Left colon (tissue), 2 donors: ENCODE measurements at places on chromosomes 7 and 10. TPM values are rescaled to one million over a fixed set of nuclear protein-coding genes. Genes with fewer than 3 reads are reported as not detected.

- DNase-seq: no peak
Observed at GRCh38 chr7:116710764-116711452, 38.9 kb downstream of the MET start.

DNA sequence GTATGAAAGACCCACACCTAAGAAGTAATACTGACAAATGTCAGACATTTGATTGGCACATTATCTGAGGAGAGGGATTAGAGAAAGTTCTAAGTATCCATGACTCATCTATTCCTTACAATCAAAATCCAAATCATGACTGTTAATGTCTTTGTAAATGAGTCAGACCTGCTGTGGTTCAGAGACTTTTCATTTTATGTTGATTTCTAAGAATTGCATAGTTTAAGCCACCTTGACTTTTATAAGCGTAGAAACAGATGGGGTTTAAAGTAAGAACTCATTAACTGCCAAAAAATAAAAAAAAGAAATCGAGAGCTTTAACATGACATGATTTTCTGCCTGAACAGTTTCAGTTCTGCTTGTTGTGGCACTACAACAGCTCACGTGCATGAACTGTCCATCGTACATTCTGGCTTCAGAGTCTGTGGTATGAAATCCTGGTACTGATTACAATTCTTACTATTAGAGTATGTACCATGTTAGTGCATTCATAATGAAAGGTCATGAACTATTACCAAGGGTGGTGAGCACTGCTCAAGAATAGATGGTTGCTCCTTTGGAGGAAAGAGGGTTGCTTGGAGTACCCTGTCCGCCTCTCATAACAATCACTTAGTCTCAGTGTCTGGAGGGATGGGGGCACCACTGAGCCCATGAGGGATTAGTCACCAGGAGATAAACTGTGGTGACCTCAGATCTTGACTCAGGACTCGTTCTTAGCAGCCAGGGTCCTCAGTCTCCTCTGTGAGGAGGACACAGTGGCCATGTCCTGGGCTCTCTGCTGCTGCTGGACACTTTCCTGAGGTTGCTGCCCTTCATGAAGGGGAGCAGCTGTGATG lies 42.2 kb downstream of the ACSM6 start:
- no peak for DNase-seq

DNA sequence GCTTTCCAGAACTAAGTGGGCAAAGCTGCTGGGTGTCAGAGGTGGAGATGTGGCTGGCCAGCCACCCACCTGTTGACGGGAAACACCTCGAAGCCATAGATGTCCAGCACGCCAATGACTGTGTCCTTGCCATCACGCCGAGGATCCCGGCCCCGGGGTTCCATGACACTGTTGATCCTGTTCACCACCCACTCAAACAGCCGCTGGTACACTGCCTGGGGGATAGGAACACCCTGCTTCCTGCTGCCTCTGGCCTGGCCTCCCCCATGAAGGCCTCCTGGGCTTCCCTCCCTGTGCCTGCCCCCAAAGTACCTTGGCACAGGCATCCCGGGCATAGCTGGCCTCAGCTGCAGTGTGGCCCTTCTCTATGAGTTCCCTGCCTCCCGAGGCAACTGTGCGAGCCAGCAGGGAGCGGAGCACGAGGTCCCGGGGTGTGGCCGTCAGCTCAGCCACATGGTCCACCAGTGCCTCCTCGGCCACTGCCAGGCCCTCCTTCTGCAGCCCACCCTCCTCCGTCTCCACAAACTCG lies 8.2 kb downstream of the MYO1G start:
- no peak for DNase-seq

- no peak for DNase-seq
Observed at GRCh38 chr7:124618871-124619270, 146.7 kb downstream of the GPR37 start.

DNA sequence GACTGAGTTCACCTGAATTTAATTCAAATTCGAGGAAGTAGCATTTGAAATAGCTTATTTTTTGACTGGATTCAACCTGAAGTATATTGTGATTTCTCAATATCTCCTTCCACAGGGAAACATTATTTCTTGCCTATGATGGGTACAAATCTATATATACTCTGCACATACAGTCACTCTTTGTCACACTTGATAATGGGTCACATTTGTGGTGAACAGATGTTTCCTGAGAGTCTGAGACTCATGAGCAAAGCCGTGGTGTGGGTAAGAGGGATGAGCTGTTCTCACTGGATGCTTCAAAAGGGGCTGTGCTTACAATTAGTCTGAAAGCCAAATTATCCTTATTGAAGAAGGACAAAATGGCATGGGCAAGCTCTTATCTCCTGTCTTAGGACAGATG lies 18.0 kb upstream of the TBXAS1 start:
- no peak for DNase-seq

DNA sequence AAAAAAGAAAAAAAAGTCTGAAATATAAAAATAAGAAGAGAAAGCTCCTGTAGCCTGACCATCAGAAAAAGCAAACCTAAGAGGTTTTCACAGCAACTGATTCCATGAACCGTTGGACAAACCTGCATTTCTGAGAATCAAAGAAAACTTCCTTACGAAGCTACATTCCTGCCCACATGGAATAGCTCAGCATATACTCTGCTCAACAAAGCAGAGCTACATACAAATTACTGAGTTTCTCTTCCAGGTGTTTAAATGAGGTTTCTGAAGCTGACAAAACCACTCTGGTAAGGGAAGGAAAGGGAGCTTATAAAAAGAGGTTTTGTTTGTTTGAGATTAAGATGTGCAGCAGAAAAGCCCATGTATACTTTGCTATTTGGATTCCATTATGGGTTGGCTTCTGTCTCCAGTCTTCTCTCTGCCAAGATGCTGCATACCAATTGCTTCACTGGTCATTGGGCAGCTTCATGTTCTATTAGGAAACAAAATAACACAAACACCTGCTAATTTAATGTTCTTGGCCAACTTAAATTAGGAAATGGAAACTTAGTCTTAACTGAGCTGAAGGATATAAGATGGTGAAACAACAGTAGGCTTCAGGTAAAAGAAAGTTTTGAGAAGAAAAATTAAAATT lies 314.1 kb downstream of the LRRTM3 start:
- no peak for DNase-seq

GRCh38 chr7:151628846-151629604 lies 109.3 kb upstream of the RHEB start:
- DNase-seq: no peak

- no peak for DNase-seq
Observed at GRCh38 chr10:62243647-62243997, 25.0 kb downstream of the RTKN2 start.

DNA sequence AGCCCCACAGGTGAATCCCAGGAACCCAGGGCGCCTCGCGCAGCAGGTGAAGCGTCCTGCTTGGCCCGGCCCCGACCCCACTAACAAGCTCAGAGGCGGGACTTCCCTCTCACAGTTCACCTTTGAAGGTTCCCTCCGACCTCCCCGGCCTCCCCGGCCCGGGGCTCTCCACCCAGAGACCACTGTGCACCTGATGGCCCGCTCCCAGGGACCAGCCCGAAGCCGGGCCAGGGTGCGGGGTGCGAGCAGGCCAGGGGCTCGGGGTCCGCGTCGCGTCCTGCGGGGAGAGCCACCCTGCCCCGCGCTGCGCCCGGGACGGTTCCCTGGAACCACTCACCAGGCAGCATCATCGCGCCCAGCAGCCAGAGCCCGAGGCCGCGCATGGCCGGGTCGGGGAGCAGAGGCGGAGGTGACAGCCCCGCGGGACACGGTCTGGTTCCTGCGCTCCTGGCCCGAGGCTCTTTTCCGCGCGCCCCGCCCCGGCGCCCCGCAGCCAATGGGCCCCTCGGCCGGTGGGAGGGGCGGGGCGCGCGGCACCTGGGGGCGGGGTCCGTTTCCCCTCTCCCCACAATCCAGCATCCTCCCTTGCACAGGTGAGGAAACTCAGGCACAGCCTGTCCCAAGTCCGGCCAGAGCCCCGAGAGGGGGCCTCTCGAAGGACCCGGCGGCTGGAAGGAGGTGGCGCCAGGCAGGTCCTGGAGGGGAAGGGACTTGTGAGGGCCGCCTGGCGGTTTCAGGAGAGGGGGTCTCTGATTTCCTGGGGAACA lies at the start of gene ADAM8:
Gene ADAM8 (minus strand): TSS at position 434 of the 767 bp plus-strand sequence. CDS start 51 bp downstream, at position 383.
- DNase-seq: no peak

- DNase-seq: no peak
Observed at GRCh38 chr7:54798530-54798929, 39.5 kb upstream of the SEC61G start.

- no peak for DNase-seq
Observed at GRCh38 chr7:130781346-130781745, 47.3 kb upstream of the KLF14 start.

- DNase-seq: no peak
Observed at GRCh38 chr10:70466951-70467350, 11.6 kb upstream of the PALD1 start.

GRCh38 chr7:100685049-100685605 lies 8.9 kb downstream of the GIGYF1 start:
- DNase-seq: no peak

GRCh38 chr10:62233356-62234076 lies 35.1 kb downstream of the RTKN2 start:
- no peak for DNase-seq

DNA sequence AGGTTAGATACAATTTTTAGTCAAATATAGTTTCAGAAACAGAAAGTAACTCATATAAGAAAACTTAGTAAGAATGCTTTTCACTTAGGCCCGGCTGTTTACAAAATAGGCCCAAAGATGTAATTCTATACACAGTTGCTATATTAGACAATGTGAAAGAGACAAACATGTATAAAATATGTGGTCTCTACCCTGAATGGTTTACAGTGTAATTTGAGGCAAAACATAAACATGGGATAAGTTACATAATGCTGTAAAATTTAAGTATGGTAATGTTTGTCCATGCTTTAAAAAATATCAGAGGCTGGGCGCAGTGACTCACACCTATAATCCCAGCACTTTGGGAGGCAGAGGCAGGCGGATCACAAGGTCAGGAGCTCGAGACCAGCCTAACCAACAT lies 18.7 kb downstream of the KRIT1 start:
- DNase-seq: no peak

DNA sequence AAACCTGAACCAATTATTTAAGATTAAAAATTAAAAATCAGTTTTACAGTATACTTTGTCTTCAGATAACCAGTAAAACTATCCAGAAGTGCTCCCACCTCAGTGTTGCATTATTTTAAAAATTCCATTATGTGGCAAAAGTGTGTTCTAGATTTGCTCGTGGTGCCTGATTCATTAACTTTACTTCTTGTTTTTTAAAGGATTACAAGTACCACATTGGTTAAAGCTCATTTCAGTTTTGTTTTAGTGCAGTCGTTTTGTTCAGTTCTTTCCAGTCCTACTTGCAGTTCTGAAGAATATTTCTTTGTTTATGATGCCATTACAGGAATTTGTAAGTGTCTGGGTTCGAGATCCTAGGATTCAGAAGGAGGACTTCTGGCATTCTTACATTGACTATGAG lies 69.0 kb downstream of the SNX10 start:
- no peak for DNase-seq

- DNase-seq: no peak
Observed at GRCh38 chr7:444606-445005, 75.0 kb downstream of the PDGFA start.

GRCh38 chr10:92350411-92350810 lies 59.4 kb downstream of the MARCHF5 start:
- no peak for DNase-seq

The SLC26A5 gene
- not detected for total RNA-seq

The CYP3A4 gene
- 12.9 TPM for total RNA-seq

The COL28A1 gene
- total RNA-seq: 5.1 TPM

The ACTL6B gene
- total RNA-seq: not detected

The C10orf95 gene
- 2.2 TPM for total RNA-seq

The ARF5 gene
- total RNA-seq: 164 TPM

The EBLN1 gene
- not detected for total RNA-seq

The CBLL1 gene
- total RNA-seq: 22.1 TPM

The ADIRF gene
- 147 TPM for total RNA-seq

The HTR5A gene
- not detected for total RNA-seq

The PSPH gene
- 8.5 TPM for total RNA-seq
